Right kidney (tissue), 9 donors: ENCODE measurements at places on chromosomes 11 and 22.

DNA sequence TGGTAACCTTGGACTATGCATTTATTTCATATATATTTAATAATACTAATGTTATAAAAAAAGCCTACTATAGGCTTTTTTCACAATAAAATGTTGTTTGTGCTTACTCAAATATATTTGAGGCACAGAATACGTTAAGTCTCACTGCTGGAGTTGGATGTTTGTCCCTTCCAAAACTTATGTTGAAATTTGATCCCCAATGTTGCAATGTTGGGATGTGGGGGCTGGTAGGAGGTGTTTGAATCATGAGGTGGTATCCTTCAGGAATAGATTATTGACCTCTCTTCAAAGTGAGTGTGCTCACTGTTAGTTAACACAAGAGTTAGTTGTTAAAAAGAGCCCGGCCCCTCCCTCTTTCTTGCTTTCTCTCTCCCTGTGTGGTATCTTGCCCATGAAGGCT is 1295.9 kb downstream of the JRKL start:
- no peak for DNase-seq

DNA sequence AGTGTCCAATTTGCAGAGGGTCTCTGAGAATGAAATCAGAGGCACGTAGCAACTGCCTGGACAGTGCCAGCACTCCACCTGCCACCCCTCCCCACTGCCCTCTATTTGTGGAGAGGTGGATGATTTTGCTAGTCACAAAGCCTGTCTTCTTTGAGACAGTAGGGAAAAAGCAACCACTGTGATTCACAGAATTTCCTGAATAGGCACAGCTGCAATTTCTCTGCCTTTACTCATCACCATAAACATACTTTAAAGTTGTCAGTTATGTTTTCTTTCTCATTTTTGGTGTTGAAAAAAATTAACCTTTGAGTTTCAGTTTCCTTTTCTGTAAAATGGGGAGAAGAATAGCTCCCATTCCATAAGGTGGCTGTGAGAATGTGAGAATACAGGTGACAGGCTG is 134.3 kb downstream of the TEAD1 start:
- no peak for DNase-seq

DNA sequence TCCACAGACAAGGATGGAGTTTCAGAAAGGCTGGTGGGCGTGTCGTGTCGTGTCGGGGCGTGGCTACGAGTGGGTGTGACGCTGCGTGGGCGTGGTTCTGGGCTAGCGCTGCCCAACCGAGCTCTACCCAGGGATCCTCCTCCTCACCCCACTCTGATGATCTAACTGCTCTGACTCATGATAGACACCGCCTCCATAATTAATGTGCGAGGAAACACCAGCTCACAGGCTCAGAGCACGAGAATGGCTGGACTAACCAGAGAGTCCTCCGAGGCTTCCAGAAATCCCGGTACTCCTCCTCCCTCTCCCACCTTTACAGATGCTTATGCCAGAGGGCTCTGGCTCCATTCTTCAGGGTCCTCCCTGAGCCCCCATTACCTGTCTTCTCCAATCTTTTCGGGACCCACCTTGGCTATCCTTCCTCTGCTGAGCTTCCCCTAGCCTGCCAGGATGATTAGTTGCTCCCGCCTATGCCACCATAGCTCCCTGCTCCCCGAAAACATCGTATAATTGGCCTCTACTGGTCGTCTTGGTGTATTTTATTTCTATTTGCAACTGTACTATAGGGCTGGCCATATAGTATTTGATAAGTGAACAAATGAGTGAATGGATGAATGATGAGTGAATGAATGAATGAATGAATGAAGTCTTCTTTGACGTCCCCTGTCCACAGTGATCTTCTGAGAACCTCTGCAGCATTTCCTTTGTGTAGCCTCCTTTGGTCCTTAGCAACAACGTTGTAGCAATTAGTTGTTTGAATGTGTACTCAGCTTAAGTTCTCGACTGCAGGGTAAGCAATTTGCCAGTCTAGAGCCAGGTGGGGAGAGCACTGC is 21.7 kb downstream of the TMPRSS13 start:
- peak; percentile 57 for DNase-seq

DNA sequence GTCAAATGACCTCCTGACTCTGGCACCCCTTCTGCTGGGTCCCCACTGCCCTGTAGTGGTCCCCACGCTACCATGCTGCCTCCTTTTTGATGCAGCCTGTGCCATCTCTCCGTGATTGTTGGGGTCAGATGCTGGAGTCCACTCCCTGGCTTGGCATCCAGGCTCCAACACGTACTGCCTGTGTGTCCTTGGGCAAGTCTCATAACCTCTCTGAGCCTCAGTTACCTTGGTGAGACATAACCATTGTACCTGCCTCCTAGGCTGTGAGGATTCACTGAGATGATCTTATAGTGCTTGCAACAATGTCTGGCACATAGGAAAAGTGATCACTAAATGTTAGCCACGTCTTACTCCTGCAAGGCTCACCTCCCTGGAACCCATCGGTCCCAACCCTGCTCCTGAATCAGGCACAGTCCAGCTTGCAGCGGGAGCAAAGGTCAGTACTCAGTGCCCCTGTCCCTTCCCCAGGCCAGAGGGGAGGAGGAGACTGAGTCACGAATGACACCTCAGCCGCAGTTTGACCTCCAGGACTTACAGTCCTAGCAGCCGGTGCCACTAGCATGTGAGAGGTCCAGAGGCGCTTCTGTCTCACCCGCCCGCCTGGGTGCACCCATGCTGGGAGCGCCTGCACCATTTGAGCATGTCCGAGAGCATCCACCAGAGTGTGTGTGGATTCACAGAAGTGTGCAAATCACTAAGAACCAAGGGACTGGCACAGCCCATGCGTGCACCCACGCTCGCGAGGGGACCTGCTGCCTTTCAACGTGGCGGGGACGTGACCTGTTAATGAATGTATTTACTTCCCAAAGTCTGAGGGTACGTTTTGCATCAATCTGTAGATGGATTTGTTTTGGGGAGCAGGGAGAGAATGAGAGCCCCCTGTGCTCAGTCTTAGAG is 3.0 kb upstream of the APOA4 start:
- DNase-seq, result no peak
